ENCODE measurements at places on chromosomes 6 and 20.
A peak's percentile ranks its signal among the peaks of the same experiment; 100 is the strongest.

DNA sequence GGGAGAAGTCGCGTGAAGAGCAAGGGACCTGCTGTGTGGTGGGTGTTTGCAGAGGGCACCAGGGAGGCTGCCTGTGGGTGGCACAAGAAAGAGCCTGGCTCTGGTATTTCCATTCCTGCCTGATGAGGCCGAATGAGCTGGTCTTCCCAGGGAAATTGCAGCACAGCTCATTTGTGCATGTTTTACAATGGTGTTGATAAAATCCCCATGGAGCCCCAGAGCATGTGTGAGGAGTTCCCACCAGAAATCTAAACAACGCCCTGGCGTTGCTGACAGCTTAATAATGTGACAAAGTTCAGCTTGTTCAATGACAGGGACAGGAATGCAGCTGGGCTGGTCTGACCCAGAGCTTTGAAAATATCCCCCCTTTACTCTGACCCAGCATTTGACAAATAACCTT is 135.5 kb downstream of the CLIC5 start:
- DNase-seq = no peak

GRCh38 chr6:19599796-19600464 is 237.2 kb upstream of the ID4 start:
- DNase-seq = no peak

- DNase-seq = no peak
These were observed 282.5 kb downstream of the ESR1 start for GRCh38 chr6:152089992-152090391.

DNA sequence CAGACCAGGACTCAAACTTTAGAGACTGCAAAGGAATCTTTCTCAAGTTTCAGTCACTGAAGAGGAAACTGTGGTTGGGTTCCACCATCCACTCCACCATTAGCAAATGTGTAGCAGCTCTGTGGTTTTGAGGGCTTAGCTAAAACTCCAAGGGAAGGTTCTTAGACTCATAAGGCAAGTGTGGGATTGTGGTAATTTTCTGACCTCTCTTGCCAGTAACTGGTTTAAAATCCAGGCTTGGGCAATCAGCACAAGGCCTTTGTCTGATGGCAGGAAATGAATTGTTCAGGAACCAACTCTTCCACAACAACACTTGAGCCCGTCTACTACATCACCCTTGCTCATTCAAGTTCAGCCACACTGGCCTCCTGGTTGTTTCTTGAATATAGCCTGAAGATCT is 68.6 kb upstream of the FBXL4 start:
- no peak for DNase-seq

DNA sequence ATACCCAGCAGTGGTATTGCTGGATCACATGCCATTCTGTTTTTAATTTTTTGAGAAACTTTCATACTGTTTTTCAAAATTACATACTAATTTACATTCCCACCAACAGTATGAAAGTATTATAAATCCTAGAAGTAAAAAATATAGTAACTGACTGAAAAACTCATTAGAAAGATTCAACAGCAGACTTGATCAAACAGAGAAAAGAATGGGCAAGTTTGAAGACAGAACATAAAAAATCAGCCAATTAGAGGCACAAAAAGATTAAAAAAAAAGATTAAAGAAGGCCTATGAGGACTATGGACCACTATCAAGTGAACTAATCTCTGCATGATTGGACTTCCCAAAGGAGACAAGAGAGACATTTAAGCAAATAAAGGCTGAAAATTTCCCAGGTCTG is 144.0 kb upstream of the GRIK2 start:
- DNase-seq = no peak

DNA sequence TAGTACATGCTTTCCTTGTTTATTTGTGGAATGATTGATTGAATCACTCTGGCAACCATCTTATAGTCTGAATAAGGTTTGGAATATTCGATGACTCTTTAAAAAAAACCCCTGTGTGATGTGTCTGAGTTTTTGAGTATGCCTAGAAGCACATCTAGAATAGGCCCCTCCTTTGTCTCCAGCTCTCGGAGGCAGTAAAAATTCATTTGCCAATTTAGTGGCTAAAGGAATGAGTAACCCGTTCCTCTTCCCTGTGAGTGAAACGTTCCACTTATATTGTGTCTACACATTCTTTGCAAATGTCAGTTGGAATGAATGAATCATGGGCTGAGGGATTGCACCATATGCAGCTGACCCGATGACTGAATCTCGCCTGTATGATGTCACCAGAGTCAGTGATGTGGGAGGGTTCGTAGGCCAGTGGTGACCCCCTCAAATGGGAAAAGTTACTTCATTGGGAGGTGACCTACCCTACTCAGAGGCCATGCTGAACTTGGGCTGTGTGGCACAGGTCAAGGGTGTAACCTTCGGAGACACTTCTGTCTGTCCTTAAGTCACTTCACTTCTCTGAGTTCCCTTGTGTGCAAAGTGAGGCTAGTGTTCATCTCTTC is 21.6 kb downstream of the MOCS3 start:
- DNase-seq = no peak

DNA sequence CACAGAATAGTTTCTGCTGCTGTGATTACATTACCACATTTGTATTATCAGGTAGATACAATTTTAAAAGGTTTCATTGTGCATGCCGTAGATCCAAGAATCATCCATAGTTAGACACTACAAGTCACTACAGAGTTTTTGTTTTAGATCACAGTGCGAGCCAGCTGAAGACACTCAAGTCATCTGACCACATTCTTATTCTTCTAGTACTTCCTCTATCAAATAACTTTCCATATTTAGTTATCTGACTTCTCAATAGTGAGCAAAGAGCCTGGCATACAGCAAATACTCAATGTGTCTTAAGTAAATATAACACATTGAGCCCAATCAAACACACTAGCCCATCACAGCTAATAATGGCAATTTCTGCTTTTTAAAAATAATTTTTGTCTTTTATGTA is 195.4 kb downstream of the ASCC3 start:
- no peak for DNase-seq

GRCh38 chr6:1322696-1323219 is 10.9 kb downstream of the FOXQ1 start:
- no peak for DNase-seq

- no peak for DNase-seq
These were observed 284.8 kb downstream of the BTBD9 start for GRCh38 chr6:38354905-38355304.

GRCh38 chr20:6075428-6076219 is 21.8 kb upstream of the LRRN4 start:
- no peak for DNase-seq

DNA sequence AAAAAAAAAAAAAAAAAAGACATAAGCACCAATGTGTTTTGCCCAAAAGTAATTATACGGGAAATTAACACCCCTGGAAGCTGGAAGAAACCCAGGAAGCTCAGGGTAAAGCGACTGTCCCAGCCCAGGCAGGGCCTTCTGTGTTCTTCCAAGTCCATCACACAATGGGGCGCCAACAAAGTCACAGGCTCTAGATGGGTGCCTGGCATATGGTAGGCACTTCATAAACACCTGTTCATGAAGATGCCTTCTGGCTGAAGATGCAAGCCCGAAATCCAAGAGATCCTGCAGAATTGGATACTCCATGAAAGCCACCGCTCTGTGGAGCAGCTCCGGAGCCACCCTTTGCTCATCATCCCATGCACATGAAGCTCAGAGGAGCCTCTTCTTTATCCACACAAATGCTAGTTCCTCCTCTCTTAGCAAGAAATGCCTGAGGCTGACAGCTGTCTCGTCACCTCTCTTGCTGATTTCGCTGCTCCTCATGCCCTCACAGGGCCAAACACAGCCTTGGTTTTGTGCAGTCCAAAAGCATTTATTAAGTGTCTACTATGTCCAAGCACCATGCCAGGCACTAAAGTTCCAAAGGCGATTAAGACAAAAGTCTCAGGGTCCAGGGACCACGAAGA is 76.6 kb downstream of the TRERF1 start:
- DNase-seq = no peak

DNA sequence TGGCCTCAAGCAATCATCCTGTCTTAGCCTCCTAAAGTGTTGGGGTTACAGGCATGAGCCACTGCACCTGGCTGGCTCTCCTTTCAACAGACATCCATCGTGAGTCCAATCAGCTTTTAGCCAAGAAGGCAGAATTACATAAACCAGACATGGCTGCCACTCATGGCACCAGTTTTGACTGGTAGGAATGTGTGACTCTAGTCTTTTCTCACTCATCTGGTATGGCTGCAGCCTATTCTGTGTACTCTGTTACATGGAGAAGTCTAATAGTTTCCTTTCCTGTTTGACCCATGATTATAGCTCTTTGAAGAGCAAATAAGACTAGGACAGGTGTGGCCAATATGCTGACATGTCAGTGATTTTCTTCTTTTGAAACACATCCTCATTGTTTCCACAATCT is 27.0 kb upstream of the RNF144B start:
- DNase-seq = no peak

- no peak for DNase-seq
These were observed 419.7 kb downstream of the CD109 start for GRCh38 chr6:74115674-74116073.

DNA sequence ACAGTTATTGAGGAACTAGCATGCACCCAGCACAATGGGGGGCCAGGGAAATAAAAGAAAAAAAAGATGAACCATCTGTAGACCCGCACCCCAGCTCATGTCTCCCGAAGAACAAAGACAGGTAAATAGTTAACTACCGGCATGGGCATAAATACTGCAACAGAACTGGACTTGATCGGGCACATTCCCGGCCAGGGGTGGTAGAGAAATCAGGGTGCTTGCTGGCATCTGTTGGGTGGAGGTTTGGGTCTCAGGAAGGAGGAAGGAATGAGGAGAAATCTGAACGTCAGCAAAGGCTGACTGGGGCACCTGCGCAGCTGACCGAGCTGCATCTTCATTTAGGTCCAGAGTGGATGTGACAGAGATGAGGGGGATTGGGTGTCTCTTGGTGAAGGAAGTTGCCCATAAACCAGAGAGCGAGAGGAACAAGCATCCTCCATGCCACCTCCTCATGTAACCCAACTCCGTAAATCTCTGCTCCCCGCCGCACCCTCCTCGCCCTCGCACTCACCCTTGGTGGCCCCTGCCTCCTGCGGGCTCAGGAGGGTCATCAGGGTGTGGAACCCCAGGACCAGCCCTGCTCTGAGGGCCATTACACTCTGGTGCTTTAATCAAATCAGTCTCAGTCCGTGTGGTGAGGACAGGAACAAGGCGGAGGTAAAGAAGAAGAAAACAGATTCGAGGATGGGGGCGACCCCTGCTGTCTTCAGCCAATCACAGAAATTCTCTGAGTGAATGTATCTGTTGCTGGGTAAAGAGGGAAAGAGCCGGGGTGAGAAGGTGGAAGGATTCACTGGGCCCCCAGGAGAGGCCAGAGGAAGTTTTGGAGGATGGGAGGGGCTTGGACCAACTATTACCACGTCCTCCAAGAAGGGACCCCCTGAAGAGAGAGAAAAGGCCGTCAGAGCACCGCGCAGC is at the start of gene HLA-DOA:
TSS of gene HLA-DOA (minus strand) at position 648 of the 918 bp plus-strand sequence.
- DNase-seq = no peak

DNA sequence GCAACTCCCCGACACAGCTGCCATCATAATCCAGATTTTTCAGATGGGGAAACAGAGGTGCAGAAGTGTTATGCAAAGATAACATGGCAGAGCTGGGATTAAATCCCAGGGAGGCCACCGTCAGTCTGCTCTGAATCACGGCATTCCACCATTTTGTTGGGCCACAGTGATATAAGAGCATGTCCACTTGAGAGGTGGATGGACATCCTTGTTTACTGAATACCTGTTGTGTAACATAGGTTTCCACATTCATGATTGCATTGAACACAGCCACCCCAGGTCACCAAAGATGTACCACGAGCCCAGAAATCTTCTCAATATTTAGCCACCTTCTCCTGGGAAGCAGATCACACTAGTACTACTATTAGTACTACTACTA is 191.5 kb downstream of the LRFN2 start:
- DNase-seq = no peak

- no peak for DNase-seq
These were observed 46.9 kb upstream of the TRIM26 start for GRCh38 chr6:30260036-30260504.

DNA sequence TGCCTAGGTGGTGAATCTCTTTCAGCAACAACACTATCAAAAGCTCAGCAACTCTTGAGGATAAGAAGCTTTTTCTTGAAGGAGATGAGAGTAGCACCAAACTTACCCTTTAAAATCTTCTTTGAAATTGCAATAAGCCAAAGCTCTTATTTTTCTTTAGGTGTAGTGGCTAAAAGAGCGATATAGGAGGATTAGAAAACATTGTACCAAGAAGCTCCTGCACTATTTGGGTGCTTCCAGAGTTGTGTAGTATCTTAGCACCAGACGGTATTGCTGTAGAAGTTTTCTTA is 1.2 kb downstream of the FUT9 start:
- no peak for DNase-seq

DNA sequence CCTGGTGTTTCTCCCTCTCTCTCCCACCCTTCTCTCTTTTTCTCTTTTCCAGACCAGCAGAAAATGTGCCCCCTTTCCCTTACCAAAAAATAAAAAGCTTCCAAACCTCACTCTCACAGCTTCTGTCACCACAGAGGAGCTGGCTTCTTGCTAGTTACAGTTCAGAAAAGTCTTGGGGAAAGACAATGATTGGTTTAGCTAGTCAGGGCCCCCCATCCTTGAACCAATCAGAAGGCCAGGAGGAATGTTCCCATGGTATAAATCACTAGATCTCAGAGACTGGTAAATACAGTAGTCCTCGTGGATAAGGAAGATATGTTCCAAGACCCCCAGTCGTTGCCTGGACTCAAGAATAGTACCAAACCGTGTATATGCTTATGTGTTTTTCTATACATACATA is 231.1 kb upstream of the TAB2 start:
- DNase-seq = no peak

GRCh38 chr6:166556863-166557322 is 29.6 kb downstream of the RAMACL start:
- DNase-seq = peak; percentile 88

- no peak for DNase-seq
These were observed 298.5 kb upstream of the JAG1 start for GRCh38 chr20:10972219-10972860.

DNA sequence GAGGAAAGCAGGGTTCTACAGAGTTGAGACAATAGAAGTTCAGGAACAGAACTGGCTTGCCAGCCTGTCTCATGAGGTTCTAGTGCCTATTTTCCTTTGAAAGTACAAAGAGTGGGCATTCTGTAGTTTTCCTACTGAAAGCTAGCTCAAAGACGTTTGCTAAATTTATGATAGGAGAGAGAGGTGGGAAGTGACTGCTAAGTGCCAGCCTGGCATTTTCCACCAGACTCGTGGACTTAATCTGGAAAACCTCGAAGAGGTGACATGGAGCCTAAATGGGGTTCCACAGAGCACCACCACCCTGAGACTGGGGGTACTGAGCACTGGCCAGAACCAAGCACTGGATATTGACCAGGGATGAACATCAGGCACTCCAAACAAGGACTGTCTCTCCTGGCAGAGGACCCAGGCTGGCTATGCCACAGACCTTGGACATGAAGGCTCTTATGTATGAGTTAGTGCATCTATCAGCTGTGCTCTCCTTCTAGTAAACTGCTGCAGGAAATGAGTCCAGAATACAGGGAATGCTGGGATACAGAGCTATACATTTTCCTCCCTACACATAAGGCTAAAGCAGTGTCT is 7.1 kb downstream of the PEX6 start:
- no peak for DNase-seq

GRCh38 chr20:63132131-63132714 is 83.7 kb downstream of the YTHDF1 start:
- no peak for DNase-seq

GRCh38 chr20:15889061-15889460 is 684.2 kb downstream of the KIF16B start:
- no peak for DNase-seq

GRCh38 chr20:11432407-11432806 is 485.3 kb upstream of the BTBD3 start:
- no peak for DNase-seq

- no peak for DNase-seq
These were observed 64.6 kb downstream of the MAN1A1 start for GRCh38 chr6:119284861-119285521.
